Prostate gland (tissue), 2 donors: ENCODE measurements at places on chromosomes 6 and 20. TPM values are rescaled to one million over a fixed set of nuclear protein-coding genes. Genes with fewer than 3 reads are reported as not detected.

GRCh38 chr6:144007478-144008119 lies 460 bp downstream of the PLAGL1 start:
- no peak for DNase-seq
- no peaks in the 10 kb centered on the region for H3K27me3 ChIP-seq
- H3K4me3 ChIP-seq, result peak overlapping the region; percentile 43

CASS4 gene
- total RNA-seq, result 0.59 TPM

DNA sequence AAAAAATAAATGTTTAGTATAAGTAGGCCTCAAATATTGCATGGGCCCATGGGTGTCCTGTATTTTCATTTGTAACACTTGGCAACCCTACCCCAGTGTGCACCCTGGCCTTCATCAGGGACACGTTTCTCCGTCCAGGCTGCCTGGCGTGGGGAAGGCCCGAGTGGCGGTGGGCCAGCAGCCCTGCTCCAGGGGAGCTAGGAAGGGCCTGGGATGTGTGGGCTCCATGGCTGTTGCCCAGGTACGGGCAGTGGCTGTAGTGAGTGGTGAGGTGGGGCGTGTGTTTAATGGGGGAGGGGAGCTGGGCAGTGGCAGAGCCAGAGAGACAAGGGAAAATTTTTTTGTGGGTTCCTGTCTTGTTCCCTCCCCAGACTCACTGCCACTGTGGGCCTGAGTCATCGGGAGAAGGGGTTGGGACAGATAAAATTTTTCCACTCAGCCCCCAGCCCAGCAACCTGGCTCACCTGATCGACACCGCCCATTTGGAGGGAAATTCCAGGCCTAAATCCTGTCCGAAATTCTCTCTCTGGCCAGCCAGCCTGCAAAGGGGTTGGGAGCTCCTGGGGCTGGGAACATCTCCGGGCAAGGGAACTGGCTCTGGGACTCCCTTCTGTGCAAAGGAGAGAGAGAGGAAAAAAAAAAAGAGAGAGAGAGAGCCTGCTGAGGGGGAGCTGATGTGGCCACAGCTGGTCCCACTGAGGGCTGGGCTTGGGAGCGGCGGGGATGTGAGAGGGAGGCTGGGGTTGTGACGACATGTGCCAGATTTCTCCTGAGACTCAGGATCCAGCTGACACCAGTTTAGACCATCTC lies 32.5 kb upstream of the VEGFA start:
- H3K27me3 ChIP-seq, result no peaks in the 10 kb centered on the region
- H3K27ac ChIP-seq, result peak overlapping the region; percentile 93
- peaks cover 9% of the 10 kb centered on the region for H3K4me1 ChIP-seq
- DNase-seq, result no peak
- H3K36me3 ChIP-seq, result no peaks in the 10 kb centered on the region

CTNNBL1 gene
- total RNA-seq, result 61.0 TPM

DNA sequence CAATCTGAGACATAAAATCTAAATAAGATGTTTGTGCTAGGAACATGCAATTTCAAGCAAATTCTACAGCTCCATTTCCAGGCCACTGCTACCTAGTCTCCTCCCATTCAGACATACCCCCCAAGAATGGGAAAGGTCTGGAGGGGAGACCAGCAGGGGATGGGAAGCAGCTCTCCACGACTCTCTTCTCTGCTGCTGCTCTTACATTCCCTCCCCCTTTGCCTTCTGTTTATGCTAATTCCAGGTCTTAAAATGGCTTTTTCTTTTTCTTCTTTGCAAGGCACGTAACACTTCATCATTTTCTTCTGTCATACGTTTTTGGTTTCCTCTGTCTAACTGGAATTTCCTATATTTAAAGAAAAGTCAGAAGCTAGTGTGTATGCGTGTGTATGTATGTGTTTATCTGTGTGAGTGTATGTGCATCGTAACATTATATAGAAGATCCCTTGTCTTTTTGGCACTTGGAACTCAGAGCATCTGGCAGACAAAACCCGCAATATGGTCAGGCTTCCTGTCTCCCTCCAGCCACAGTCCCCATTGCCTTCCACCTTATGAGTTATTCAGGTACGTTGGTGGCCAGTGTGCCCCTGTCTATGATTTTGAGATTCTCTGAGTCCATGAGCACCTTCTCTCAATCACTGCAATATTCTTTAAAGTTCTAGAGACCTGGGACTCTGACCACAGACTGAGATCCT lies 493.7 kb downstream of the BTBD3 start:
- no peak for DNase-seq
- no peaks in the 10 kb centered on the region for H3K4me1 ChIP-seq
- H3K27me3 ChIP-seq, result no peaks in the 10 kb centered on the region
- no peak overlapping the region for H3K27ac ChIP-seq
- H3K4me3 ChIP-seq, result no peak overlapping the region

DNA sequence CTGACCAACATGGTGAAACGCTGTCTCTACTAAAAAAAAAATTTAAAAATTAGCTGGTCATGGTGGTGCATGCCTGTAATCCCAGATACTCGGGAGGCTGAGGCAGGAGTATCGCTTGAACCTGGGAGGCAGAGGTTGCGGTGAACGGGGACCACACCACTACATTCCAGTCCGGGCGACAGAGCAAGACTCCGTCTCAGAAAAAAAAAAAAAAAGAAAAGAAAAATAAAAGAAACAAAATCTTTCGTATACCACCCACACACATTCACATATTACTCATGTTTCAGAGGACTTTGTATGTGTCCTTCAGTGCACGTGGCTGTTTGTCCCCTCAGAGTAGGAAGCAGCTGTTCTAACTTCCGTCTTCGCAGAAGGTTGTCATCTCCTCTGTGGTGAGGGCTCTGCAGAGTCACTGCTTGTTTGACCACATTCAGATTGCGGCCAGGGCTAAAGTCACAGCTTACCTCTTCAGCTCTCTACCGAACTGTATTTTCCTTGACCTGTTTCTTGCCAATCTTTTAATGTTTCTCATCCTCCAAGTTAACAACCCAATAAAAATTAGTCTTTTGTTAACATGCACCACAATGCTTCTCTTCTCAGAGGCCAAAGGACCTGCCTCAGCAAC lies 36.6 kb upstream of the HIVEP1 start:
- H3K36me3 ChIP-seq, result no peaks in the 10 kb centered on the region
- DNase-seq, result peak; percentile 17
- H3K4me1 ChIP-seq, result no peaks in the 10 kb centered on the region
- H3K4me3 ChIP-seq, result no peak overlapping the region

HLA-DQB1 gene
- total RNA-seq, result 3.0 TPM

TFAP2C gene
- 9.4 TPM for total RNA-seq

MUC21 gene
- total RNA-seq, result not detected

DNA sequence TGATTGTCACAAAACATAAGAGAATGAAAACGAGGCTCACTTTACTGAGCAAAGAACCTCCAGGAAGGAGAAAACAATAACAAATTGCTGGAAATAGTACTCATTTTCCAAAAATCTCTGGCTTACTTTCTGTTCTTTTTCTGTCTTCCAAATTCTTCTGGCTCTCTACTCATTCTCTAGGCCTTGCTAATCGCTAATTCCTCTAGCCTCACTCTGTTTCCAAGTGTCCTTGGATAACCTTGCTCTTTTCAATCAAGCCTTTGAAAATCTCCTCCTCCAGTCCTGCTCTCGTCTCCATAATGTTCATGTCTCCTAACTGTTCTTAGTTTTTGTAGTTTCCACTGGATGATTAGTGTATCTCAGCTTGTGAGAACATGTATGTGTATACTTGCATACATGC lies 96.2 kb upstream of the MAP7 start:
- no peaks in the 10 kb centered on the region for H3K36me3 ChIP-seq
- H3K27ac ChIP-seq, result peak overlapping the region; percentile 34
- no peaks in the 10 kb centered on the region for H3K27me3 ChIP-seq
- no peak overlapping the region for H3K4me3 ChIP-seq
- DNase-seq, result no peak

POLR3F gene
- 5.3 TPM for total RNA-seq

- no peak overlapping the region for H3K27ac ChIP-seq
- no peaks in the 10 kb centered on the region for H3K4me1 ChIP-seq
- H3K27me3 ChIP-seq, result no peaks in the 10 kb centered on the region
Observed at GRCh38 chr6:86537292-86537861, 400.0 kb upstream of the HTR1E start.

- H3K4me1 ChIP-seq, result no peaks in the 10 kb centered on the region
- no peaks in the 10 kb centered on the region for H3K36me3 ChIP-seq
- no peaks in the 10 kb centered on the region for H3K27me3 ChIP-seq
- no peak overlapping the region for H3K27ac ChIP-seq
- DNase-seq, result no peak
- no peak overlapping the region for H3K4me3 ChIP-seq
Observed at GRCh38 chr6:135655055-135655454, 157.5 kb upstream of the AHI1 start.

PPP1R16B gene
- total RNA-seq, result 1.9 TPM

DNA sequence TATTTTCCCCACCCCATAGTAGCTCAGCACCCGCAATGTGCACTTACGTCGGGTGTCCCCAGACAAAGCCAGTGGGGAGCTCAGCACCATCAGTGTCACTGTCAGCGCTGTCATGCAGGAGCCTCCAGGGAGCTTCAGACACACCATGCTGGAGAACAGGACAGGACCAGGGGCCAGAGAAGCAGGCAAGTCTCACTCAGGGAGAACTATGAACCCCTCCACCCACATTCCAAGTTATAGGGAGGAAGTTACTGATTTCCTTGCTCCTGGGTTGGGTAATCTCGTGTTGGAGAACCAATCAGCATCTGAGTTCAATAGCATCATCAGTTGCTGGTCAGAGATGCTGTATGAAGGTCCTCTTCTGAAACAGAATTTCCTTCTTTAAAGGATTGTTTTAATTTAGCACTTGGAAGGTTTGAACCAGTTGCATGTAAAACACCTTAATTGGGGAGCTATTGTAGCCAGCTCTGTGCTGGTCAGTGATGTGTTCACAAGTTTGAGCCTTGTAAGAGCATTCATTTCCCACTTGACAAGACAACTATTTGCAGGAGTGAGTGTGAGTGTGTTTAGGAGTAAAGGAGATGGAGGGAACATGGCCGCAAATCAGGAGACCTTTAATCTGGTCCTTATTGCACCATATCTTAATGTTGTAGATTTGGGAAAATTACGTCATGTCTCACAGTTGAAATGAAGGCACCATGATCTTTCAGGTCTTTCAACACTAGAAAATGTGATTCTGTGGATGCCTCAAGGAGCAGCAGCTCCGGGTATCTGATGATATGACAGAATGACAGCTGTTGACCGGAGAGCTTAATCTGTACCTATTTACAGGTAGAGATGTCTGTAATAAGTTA lies at the start of gene HLA-DRB1:
HLA-DRB1 (minus strand) TSS at position 253 of the 854 bp plus-strand sequence; CDS start at position 147, 106 bp downstream.
- no peak within 1 kb of the TSS for H3K4me3 ChIP-seq
- H3K27ac ChIP-seq, result no peak within 1 kb of the TSS
- H3K36me3 ChIP-seq, result no peaks in the 10 kb centered on the region
- no peak for DNase-seq
- H3K27me3 ChIP-seq, result no peaks in the 10 kb centered on the region

DNA sequence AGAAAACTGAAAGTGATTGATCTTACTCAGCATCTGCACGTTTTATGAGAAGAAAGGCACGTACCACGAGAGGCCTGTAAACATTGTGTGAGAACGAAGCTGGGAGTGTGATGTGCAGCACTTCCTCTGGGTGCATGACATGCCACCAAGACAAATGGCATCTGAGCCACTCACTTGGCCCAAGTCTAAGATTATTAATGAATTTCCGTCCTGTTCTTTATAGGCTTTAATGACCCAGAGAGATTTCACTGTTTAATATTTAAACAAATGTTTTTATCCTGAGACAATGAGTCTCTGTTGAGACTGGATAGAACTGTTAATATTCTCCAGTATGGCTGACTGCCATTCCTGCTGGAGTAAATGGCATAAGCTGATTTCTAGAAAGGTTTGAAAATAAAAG lies 172.6 kb upstream of the PHACTR1 start:
- no peaks in the 10 kb centered on the region for H3K4me1 ChIP-seq
- peak; percentile 13 for DNase-seq
- no peaks in the 10 kb centered on the region for H3K27me3 ChIP-seq
- no peak overlapping the region for H3K27ac ChIP-seq

DNA sequence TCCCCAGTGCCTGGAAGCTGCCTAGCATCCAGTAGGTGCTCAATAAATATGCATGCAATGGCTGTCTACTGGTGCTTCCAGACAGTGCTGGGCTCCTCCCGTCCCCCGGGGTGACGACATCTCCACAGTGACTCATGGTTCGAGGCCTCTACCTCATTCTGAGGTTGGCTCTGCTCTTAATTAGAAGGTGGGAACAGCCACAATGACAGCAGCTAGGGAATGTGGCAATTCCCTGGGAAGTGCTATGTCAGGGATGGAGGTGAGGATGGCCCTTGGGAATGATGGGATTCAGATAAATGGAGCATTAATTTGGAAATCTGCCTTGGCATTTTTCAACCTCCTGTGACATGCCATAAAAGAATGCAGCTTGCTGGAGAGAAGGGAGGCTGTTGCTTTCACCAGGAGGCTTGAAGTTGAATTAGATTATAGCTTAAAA lies 43.5 kb upstream of the NFATC2 start:
- H3K27ac ChIP-seq, result no peak overlapping the region
- no peaks in the 10 kb centered on the region for H3K36me3 ChIP-seq
- no peaks in the 10 kb centered on the region for H3K4me1 ChIP-seq
- H3K4me3 ChIP-seq, result no peak overlapping the region
- DNase-seq, result no peak
